Cerebellar cortex (tissue), 1 donor: ENCODE measurements at places on chromosomes 1 and 21.

DNA sequence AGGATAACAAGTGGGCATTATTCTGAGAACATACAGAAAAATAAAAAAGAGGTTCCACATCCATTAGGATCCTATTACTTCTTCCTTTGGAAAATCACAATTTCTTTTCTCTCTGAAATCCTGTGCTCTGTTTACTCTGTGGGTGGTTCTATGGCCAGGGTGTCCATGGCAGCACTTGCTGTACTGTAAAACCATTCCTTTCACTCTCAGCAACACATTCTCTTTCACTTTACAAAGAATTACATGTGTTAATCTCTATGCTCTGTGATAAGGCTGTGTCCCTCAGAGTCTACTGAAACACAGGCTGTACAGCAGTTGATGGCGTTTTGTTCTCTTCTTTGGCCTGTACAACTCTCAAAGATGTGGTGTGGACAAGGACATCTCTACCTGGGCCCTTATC is 524.1 kb downstream of the PTBP2 start:
- no peak for DNase-seq

DNA sequence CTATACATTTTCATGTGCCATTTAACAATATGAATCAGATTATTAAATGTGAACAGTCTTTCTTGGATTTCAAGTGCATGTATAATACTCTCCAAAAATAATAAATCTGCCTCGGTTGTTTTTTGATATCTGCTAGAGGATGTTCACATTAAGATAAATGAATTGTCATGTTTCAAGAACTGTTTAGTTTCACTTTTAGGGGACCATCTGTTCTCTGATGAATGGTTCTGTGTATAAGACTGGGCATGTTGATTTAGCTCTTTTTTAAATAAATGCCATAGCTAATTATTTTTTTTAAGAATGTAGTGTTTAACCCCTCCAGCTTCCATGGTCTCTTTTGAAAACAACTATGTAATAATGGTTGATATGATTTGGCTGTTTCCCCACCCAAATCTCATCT is 1245.1 kb upstream of the ADGRL4 start:
- no peak for DNase-seq

DNA sequence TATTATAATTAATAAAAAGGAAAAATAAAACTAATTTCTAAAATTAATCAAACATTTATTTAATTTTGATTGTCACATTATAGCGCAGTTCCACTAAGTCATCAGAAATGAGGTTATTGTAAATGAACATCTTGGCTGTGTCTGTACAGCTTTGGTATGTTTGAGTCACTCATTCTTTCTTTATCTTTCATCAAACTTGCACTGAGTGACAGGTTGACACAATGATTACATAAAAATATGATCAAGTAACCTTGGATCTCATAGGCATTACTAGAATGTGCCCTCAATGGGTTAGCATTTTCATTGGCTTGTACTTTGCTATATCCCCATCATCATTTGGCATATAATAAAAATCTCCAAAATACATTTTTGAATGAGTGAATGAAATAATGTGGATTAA is 1353.2 kb upstream of the ADGRL2 start:
- DNase-seq: no peak

GRCh38 chr21:40964691-40965090 is 117.7 kb upstream of the DSCAM start:
- DNase-seq: no peak

GRCh38 chr1:186255266-186255665 is 119.8 kb downstream of the TPR start:
- no peak for DNase-seq

GRCh38 chr1:214503553-214503952 is 47.8 kb downstream of the PTPN14 start:
- DNase-seq: no peak

DNA sequence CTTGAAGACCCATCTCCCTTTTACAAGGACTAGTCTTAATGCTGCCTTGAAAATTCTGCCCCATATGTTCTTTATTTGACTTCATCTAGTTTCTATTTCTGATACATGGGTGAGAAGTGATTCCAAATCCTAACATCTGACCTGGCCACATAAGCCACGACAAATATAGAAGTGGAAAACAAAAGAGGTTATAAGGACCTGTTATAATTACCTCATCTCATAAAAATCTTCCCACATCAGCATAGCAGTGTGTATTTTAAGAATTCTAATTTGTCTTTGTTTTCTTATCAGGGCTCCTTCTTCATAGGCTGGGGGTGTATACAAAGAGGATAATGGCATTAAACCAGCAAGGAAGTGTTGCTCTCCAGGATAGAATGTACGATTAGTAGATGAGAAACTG is 1007.4 kb downstream of the TTLL7 start:
- DNase-seq: no peak

DNA sequence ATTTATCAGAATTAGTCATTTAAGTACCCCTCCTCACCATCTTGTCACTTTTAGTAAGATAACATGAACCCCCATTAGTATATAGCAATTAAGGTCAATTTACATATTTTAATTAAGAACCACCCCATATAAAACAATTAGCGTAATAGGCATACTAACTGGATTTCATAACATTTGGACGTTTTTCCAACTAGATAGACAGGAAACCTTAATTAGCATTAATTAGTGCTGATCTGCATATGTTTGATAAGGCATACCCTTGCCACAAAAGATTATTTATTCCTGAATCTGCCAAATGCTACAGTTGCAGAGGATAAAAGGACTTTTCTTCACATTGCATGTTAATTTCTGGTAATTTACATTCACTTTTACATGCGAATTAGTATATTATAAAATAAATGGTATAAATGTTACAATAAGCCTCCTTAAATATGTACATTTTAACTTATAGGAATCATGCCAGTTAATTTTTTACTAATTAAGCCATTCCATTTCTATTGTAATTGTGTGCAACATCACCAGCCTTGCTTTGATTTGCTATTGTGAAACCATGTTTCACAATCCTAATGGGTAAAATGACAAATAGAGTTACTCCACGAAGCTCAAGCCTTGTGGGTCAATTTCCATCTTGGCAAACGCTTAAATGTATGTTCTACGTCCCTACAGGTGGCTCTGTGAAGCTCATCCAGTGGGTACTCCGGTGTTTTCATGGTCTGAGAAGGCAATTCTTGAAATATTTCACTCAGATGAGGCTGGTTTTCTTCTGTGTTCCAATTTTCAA is 469.6 kb downstream of the DPYD start:
- no peak for DNase-seq

DNA sequence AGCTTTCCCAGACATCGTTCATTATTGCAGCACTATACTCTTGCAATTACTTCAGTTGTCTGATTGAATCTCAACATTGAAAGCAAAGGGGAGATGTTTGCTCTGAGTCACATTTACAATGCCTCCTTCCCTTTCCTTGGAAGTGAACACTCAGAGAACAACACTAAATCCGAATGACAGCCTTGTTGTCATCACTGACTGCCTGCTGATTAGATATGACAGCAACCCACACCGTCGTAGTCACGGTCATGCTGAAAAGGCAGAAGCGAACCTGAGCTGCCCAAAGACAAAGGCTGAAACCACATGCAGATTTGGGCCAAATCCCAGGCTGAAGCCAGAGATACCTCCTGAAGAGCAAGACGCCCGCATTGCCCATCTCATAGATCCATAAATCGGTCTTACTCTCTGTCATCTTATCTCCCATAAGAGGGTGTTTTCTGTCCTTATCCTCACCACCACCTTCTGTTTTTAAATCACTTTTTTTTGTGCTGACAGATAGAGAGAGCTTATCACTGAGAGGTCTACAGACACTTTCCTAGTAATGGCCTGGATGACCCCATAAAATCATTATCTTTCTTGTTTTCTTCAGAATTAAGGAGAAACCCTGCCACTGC is 47.5 kb downstream of the TMCO4 start:
- no peak for DNase-seq

GRCh38 chr1:19703280-19703679 is 38.6 kb downstream of the HTR6 start:
- DNase-seq: no peak

- DNase-seq: peak; percentile 70
Observed at GRCh38 chr1:186082235-186082937, 292.7 kb downstream of the TPR start.

DNA sequence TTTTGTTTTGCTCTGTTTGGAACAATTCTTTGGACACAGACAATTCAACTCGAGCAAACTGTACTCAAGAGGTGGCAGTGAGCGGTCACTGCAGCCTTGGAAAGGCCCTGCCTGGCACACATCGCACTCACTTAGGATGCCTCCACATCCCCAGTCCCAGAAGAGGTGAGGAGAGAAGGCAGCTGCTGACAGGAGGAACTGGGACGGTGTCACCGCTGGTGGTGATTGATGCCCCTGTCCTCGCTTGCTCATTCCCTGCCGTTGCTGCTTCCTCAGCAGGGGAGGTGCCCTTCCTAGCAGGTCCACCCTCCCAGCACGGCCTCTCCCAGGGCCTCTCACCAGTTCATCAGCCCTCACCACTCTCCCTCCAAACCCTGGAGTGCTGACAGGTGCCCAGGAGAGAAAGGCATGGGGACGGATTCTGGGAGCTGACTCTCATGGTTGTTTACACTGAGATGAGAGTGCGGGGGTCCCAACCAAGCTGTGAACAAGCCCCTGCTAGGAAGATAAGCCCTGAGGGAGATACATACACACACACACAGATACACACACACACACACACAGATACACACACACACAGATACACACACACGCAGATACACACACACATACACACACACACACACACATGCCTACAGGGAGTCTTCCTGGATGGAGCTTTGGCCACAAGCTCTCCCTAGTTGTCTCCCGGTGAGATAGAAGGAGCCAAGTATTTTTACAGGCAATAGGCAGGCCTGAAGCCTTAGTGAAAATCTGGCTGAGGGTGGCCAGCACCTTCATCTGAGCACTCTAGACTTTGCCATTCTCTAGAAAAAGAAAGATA is 101.1 kb downstream of the CDC7 start:
- DNase-seq: no peak

DNA sequence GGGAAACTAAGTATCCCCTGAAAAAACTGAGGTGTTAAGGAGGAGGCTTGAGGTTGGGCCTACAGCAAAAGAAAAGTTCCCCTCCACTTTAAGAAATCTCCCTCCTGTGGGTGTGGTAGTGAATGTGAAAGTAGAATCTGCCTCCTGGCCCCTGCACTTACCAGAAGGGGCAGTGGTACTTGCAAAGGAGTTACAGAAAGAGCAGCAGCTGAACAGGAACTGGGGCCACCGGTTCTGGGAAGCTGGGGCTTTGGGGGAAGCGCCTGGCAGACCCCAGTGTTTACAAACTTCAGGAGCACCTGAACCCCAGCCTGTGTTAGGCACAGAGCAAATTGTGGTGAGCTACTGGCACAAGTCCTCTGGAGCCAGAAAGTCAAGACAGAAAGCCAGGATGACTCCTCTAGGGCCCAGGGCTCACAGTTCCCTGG is 250.2 kb upstream of the FGGY start:
- no peak for DNase-seq

DNA sequence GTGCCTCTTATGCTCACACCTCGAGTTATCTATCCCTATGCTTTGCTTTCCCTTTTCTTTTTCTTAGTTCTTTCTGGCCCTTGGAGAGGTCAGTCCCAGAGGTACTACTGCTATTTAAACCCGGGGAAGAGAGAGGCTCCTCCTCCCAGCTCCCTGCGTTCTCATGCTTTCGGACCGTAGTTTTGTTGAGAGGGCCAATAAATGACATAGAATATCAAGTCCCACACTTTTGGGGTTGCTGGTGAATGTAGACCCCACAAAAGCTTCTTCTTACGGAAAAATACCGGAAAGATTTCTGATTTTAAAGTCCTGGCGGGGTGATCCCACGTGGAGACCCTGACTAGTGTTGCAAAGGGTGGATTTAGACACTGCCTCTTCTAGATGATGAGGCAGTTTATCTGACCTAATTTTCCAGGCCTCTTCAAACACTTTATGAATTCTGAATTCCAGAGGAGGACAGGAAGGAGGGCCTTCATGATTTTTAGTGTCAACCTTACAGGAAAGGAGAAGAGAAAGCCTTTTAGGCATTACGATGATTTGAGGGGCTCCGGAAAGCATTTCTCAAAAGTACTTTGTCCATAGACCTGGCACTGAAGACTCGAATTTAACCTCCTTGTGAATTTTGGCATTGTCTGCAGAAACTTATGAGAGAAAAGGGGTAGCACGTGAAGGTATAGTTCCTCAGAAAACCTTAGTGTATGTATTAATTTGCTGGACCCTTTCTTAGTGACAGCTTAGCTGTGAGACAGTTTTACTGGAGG is 694 bp downstream of the TMEM167B start:
- peak; percentile 48 for DNase-seq

GRCh38 chr21:39851002-39851618 is 16.1 kb upstream of the PCP4 start:
- DNase-seq: no peak

DNA sequence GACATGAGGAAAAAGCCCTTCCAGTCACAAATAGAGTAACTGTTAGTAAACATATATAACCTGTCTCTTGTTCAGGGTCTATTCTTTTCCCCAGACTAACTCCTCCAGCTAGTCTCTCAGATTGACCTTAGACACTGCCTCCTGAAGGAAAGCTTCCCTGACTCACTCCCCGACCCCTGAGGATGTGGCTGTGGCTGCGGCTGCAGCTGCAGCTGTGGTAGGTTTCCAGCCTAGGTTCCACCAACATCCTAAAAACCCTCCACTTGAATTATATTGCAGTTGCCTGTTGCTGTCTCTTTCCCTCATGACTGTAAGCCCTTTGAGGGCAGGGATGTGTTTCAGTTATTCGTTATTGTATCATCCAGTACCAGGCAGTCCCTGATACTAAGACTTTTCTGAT is 132.9 kb upstream of the C1orf21 start:
- no peak for DNase-seq

- peak; percentile 65 for DNase-seq
Observed at GRCh38 chr1:197356723-197357533, 88.9 kb downstream of the CRB1 start.

DNA sequence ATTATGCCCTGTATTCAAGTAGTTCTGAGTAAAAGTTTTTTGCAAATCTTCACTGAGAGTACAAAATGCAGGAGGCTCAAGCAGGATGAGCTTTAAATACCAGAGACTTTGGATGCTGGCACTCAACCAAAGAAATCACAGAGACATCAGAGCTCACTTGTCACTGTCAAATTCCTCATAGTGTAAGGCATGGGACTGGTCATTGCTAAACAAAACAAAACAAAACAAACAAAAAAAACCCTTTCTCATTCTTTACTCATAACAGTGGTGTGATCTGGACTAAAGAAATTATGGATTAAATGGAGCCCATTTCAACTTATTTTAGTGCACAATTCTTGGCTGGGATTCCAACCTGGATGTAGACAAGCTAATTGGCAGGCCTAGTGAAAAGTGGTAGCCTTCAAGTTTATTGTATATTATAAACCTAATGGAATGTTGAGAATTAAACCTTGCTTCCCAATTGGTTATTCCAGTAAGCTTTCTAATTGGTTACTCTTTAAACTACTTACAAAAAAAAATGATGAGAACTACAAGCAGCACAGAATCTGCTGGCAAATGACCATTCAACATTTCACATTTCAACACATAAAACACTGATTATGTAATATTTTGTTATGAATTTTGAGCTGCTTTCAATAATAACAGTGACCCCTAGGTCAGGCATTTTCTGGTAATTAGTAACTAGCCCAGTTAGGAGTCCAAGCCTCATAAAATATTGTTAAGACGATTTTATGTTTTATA is 30.6 kb upstream of the NEK7 start:
- no peak for DNase-seq
